ENCODE measurements at places on chromosomes 6 and 20. TPM values are rescaled to one million over a fixed set of nuclear protein-coding genes. Genes with fewer than 3 reads are reported as not detected.

Gene GRM4
- total RNA-seq, result not detected

Gene MYO6
- 7.0 TPM for total RNA-seq

Gene MUCL3
- not detected for total RNA-seq

Gene PRPH2
- total RNA-seq, result 0.12 TPM

Gene SLC22A16
- 0.39 TPM for total RNA-seq

Gene SIGLEC1
- not detected for total RNA-seq

Gene OR2H1
- not detected for total RNA-seq

Gene CST4
- not detected for total RNA-seq
